ENCODE measurements at places on chromosomes 13 and 19.

GRCh38 chr19:46635920-46636761 is at the start of gene GNG8:
Gene GNG8 (minus strand): TSS chr19:46636202. CDS start chr19:46634682, 1,520 bp downstream.
- DNase-seq = no peak

DNA sequence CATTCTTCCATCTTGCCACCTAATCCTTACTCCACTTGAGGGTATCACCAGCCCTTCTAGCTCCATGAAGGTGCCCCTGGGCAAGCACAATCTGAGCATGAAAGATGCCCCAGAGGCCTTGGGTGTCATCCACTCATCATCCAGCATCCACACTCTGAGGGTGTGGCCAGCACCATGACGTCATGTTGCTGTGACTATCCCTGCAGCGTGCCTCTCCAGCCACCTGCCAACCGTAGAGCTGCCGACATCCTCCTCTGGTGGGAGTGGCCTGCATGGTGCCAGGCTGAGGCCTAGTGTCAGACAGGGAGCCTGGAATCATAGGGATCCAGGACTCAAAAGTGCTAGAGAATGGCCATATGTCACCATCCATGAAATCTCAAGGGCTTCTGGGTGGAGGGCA is 3.1 kb upstream of the KLK3 start:
- no peak for DNase-seq

DNA sequence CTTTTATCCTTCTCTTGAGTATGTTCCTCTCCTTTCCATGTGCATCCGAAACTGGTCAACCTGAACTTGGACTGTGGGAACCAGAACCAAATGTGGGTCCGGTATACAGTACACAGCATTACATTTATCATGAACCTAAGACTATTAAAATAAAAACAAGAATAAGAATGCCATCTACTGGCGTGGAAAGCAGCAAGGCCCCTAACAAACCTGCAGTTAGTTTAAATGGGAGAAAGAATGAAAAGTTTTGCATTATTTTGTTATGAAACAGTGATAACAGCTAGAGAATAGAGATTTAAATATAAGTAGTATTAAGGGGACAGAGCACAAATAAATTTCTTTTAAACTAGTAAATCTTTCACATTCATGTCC is 159.5 kb downstream of the RBM26 start:
- DNase-seq = no peak

GRCh38 chr13:93496985-93497673 is 270.5 kb downstream of the GPC6 start:
- DNase-seq = no peak

DNA sequence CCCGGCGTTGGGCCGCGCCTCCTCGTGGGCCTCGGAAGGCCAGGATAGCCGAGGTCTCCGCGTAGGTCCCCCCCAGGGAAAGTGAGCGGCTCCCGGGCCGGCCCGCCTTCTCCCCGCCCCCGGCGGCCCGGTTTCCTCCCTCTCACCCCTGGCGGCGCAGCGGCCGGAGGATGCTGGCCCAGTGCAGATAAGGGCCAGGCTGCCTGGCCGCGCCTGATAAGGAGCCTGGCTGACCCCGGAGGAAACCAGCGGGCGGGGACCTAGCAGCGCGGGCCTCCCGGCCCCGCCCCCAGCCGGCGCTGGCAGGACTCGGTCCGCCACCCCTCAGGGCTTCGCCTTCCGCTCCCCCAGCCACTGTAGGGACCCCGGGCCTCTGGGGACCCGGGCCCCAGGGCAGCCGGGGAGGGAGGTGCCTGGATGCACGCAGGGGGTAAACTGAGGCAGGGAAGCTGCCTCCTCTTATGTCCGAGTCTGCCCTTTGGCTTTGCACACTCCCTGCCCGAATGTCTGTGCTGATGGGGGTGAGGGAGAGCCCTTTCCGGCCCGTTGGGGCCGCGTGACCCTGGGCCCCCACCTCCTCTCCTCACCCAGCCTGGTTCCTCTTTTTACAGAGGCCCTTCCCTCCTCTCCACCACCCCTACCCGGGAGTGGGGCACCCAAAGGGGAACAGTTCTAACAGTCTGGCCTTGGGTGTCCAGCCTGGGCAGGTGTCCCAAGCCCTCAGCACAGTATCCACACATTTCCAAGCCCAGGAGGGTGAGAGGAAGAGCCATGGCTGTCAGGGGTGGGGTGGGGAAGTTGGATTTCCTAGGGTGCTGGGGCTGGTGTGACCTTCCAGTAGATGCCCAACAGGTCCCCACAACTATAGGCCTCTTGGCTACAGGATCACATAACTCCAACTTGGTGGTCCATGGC is at the start of gene LYL1:
LYL1 (minus strand) TSS at position 193 of the 915 bp plus-strand sequence. CDS start 1,687 bp downstream, outside the sequence.
- DNase-seq = no peak

GRCh38 chr13:53167561-53167960 is 138.9 kb downstream of the OLFM4 start:
- no peak for DNase-seq

DNA sequence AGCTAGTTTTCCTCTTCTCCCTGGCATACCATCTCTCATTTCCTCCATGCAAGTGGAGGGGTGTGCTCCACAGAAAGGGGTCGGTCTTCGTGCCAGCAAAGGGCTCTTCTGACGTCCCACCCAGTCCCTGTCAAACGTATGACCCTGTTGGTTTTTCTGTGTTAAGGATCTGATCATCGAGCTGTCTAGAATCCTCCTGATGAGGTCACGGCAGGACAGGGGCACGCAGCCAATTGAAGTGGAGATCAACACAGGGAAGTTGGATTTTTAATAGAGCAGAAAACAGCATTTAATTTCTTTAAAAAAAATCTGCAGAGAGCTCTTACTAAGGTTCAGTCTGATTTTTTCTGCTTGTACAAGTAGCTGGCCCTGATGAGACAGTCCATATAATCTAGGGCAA is 339.4 kb downstream of the TEX29 start:
- DNase-seq = no peak

- DNase-seq = peak; percentile 61
Observed at GRCh38 chr13:40518481-40518882, 148.0 kb downstream of the FOXO1 start.

DNA sequence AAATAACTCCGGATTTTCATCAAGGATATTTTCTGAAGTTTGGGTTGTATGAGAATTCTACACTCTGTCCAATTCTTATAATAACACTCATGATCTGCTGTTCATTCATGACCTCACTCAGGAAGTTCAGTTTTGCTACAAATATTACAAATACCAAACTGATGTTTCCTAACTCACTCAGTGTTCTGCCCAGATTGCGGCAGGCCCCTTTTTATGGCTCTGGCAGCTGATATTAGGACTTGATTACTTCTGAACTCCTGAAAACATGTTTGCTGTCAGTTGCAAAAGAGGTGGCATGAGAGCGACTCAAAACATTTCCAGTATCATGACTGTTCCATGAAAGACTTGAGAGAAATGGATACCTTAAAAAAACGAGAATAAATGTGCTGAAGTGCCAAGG is 188.0 kb downstream of the RGCC start:
- no peak for DNase-seq

DNA sequence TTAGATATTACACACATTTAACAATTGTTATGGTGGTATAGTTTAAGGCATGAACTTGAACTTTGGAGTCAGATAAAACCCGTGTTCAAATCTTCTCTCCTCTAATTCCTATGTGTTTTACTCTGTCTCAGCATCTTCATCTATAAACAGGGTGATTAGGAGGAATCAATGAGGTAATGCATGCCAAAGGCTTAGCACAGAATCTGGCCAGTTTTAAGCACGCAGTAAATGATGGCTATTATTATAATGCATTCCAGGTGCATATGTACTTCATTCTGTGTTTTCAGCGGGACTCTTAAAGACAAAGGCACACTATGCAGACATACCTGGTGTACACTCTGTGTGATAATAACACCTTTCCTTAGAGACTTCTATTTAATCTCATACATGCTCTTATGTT is 88.0 kb upstream of the FRY start:
- DNase-seq = no peak

DNA sequence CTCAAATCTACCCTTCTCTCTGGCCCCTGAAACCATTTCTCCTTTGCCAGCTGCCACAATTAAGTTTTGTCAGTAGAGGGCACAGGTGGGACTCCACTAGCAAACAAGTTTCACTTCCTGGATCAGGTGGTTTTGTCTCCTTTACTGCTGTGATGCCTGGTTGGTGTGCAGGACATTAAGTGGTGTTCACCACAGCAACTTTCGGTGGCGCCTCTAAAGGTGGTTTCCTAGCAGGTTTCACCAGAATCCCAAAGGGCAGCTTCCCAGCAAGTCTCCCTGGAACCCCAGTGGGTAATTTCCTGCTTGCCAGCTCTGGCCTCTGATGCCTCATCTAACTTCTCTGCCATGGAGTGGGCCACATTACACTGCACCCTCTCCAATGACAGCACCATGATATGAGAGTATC is 16.6 kb downstream of the MED4 start:
- no peak for DNase-seq

DNA sequence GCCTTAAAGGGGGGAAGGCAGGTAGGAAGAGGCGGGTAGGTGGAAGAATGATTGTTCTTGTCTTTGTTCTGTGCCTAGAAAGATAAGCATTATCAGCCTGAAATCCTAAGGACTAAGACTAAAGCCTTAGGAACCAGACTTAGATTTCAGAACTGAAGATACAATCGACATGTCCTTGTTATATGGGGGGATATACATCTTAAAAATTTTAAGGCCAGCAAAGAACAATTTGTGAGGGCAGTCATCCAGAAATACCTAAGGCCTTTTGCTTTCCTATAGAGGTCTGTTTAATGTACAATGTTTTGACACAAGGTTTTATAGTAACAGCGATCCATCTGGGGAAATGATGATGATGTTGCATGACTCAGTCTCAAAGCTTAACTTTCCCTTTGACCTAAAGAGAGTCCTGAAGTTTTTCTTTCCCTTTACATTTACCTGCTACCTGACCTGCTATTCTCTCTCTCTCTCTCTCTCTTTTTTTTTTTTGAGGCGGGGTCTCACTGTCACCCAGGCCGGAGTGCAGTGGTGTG is 20.2 kb upstream of the CEACAM6 start:
- no peak for DNase-seq

GRCh38 chr19:16180611-16181010 is 4.6 kb upstream of the FAM32A start:
- no peak for DNase-seq

GRCh38 chr19:53461866-53462265 is 5.7 kb upstream of the ZNF813 start:
- no peak for DNase-seq

GRCh38 chr13:108342369-108343289 is 73.1 kb downstream of the TNFSF13B start:
- no peak for DNase-seq

DNA sequence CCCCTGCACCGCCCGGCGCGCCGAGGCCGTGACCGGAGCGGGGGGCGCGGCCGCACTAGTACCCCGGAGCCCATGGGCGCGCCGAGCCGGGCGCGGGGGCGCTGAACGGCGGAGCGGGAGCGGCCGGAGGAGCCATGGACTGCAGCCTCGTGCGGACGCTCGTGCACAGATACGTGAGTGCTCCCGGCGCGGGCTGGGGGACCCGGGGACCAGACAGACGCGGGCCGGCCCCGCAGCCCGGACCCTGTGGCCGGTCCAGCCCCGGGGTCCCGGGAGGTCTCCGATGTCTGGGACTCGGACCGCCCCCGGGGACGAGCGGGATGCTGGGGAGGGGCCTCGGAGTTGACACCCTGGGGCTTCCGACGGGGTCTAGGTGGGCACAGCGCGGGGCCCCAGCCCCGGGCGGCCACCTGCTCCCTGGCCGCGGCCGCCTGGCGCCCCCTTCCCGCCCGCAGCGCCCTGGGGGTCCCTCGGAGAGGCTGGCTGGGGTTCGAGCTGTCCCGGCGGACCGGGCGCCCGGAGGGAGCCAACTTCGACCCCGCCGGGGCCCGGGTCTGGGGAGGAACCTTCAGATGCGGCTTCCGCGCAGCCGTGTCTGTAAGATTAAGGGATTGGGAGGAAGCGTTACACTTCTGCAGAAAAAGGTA is 568 bp downstream of the ATP11A start:
- no peak for DNase-seq

DNA sequence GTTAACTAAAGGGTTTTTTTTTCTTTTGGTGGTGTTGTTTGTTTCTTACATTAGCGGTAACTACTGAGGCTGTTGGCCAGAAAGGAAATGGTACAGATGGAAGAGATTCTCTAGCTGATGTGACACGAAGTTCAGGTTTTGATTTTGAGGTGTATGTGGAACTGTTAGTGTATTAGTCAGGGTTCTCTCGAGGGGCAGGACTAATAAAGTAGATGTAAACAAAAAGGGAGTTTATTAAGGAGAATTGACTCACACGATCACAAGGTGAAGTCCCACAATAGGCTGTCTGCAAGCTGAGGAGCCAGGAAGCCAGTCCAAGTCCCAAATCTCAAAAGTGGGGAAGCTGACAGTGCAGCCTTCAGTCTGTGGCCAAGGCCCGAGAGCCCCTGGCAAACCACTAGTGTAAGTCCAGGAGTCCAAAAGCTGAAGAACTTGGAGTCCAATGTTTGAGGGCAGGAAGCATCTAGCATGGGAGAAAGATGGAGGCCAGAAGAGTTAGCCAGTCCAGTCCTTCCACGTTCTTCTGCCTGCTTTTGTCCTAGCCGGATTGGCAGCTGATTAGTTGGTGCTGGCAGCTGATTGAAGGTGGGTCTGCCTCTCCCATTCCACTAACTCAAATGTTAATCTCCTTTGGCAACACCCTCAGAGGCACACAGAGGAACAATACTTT is 577.6 kb downstream of the EFNB2 start:
- no peak for DNase-seq

- DNase-seq = no peak
Observed at GRCh38 chr13:66765559-66765958, 464.6 kb downstream of the PCDH9 start.

- DNase-seq = no peak
Observed at GRCh38 chr19:50377517-50377916, 1.3 kb downstream of the NR1H2 start.

DNA sequence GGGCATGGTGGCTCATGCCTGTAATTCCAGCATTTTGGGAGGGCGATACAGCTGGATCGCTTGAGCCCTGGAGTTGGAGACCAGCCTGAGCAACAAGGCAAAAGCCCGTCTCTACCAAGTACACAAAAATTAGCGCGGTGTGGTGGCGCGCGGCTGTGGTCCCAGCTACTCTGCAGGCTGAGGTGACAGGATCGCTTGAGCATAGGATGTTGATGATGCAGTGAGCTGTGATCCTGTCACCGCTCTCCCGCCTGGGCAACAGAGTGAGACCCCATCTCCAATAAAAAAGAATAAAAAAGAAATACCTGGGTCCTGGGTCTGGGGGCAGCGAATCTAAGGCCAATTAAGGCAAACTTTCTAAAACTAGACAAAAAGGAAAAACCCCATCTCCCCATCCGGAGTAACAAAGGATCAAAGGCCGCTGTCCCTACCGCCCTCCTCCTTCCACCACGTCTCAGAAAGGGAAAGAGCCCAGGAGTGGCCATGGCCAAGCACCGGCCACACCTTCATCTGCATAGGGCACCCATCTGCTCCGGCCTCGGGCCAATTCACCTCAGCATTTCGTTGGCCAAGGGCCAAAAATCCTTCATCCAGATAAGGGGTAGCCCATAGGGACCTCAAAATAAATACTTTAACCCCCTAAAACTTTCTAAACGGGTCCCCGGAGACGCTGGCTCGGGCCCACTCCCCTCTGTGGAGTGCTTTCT is 851 bp downstream of the ZNF320 start:
- no peak for DNase-seq

Data from stimulated activated CD4-positive, alpha-beta T cell treated with anti-CD3 and anti-CD28 coated beads, Interleukin-2, amount 100 ng/mL, for 48 hours (primary cell).